ENCODE measurements at places on chromosomes 11 and 22.

DNA sequence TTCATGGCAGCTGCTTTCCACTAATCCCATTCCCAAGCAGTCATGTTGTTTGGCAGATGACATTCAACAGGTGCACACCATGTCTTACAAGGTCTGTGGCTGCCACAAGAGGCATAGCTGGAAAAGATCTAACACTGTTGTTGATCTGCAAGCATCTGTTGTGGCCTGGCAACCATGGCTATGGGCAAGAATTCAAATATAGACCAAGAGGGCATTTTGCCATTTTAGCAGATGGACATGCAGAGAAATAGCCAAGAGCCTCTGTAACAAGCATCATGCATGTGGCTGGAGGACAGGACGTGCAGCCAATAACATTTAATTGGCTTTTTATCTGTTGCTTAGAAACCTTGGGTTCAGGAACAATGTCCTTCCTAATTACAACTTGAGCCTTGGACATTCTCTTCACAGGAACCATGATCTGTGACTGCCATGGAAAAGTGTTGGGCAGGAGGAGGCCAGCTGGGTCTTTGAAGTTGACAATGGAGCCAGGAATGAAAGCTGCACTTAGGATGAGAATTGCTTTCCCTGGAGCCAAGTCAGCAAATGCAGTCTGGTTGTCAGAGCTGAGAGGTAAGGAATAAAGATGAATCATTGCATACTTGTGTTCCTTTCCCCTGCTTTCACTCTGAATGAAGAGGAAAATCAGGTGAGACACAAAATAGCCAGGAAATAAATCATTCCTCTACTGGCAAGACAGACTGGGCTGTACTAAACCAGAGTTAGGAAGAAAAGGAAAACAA is 113.6 kb upstream of the ANO5 start:
- no peak for DNase-seq

DNA sequence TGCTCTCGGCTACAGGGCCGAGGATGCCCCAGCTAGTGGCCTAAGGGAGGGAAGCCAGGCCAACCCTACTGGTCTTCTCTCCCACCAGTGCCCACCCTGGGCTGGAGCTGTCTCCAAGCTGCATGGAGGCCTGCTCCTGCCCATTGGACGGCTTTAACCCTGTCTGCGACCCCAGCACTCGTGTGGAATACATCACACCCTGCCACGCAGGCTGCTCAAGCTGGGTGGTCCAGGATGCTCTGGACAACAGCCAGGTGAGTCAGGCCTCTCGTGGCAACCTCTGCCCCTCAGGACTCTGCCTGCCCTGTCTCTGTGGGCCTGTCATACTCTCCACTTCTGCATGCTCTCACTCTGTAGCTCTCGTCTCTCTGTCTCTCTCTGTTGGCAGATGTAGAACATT is 44.1 kb upstream of the TPBGL start:
- no peak for DNase-seq

- DNase-seq = no peak
Measured at GRCh38 chr11:31764261-31764660, 46.9 kb downstream of the PAX6 start.

DNA sequence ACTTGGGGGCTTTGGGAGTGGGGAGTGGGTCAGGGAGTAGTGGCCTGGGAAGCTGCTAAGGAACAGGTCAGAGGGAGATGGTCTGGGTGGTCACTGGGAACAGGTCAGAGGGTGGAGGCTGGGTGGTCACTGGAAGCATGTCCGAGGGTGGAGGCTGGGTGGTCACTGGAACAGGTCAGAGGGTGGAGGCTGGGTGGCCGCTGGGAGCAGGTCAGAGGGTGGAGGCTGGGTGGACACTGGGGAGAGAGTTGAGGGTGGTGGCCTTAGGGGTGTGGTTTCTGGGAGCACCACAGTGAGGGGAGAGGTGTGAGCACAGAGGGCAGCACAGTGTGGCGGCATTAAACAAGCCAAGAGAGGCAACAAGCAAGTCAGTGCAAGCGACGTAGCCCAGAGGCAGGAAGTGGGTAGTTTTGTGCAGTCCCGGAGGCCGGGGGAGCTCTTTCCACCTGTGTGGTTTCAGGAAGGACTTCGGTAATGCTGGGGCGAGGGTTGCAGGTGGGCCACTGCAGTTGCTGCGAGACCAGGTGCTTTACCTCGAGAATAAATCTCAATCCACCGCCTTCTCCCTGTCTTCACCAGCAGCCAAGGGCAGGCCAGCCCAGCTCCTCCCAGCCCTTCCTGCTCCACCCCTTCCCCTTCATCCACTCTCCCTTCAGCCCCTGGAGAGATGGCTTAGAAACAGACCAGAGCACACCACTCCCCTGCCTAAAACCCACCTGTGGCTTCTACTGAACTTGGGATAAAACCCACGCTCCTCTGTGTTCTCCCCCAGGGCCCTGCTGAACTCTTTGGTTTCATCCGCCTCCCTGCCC is 3.2 kb upstream of the CACNA1I start:
- no peak for DNase-seq

- DNase-seq = peak; percentile 85
Measured at GRCh38 chr11:114059984-114060391, 477 bp downstream of the ZBTB16 start.

GRCh38 chr11:18253778-18254338 is 5.4 kb upstream of the SAA2 start:
- DNase-seq = no peak

DNA sequence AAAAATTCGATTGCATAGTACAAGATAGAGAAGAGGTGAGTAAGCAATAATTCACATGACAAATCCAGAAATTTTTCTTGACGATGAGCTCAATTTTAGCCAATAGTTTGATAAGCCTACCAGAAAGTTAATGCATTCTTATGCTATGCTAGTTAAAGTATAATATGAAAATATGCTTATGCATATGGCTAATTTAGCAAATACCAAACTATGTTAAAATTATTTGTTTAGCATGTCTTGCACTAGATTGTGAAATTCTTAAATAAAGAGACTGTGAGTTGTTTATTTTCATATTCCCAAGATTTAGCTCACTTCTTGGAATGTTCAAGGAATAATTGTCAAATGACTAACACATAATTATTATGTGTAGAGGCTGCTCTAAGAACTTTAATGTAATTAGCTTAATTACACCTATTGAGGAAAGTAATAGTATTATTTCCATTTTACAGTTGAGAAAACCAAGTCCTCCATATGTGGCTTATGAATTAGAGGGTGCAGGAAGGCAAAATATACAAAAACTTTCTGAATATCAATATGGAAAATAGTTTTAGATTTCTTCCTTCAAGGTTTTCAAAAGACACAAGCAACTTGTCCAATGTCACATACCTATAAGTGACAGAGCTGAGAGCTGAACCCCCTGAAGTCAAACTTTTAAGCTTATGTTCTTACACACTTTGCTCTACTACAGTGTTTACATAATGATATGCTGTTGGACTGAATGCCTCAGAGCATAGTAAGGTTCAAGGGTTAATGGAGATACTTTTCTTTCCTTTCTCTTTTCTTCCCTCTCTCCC is 45.9 kb upstream of the ARHGAP20 start:
- no peak for DNase-seq

- no peak for DNase-seq
Measured at GRCh38 chr11:12185914-12186313, 75.5 kb downstream of the MICAL2 start.

GRCh38 chr11:19646921-19647320 is 65.7 kb upstream of the NAV2 start:
- DNase-seq = no peak

GRCh38 chr11:11391169-11391568 is 38.1 kb upstream of the CSNK2A3 start:
- no peak for DNase-seq

DNA sequence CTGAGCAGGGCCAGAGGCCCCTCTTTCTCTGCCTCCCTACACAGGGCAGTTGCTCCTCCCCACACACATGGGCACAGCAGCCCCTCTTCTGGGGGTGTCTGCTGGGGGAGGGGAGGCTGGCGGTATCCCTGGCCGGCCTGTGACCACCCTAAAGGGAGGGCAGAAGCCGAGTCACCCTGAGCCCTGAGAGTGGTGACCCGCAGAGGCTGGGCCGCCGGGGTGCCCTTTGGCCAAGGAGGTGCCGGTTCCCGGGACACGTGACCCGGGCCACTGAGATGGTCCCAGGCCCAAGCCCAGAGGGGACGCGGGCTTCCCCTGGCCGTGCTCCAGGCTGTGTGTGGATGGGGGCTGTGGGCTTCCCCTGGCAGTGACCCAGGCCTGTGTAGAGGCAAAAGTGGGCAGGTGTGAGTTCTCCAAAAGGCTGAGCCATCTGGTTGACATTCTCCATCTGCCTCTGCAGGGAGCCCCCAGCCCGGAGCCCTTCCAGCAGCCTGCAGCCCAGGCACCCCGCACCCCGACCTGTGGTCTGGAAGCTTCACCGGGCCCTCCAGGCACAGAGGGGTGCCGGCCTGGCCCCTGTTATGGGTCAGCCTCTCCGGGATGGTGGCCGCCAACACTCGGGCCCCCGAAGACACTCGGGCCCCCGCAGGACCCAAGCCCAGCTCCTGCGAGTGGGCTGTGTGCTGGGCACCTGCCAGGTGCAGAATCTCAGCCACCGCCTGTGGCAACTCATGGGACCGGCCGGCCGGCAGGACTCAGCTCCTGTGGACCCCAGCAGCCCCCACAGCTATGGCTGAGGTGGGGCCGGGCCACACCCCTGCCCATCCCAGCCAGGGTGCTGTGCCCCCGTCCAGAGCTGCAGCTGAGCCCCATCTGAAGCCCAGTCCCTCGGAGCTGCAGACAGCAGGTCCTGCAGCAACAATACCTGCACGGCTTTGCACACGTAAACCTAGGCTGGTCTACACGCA is 1.0 kb downstream of the ADM2 start:
- DNase-seq = no peak

DNA sequence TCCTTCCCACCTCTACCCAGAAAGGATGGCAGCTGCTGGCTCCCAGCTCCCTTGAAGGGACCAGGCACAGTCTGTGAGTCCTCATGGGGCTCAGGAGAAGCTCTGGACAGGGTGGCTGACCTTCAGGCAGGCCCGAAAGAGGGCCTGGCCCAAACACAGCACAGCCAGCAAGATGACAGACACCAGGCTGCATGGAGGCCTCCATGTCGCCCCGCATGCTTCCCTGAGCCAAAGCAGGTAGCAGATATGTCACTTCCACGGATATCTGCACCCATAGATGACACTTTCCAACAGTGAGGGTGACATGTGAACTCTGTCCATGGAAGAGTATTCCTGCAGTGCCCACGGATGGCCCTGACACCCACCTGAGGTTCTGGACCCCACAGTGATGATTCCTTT is 18.4 kb downstream of the EIF1AD start:
- peak; percentile 58 for DNase-seq

- peak; percentile 89 for DNase-seq
Measured at GRCh38 chr11:57527056-57527631, 3.4 kb downstream of the TIMM10 start.

GRCh38 chr22:26461188-26461810 is 22.3 kb downstream of the HPS4 start:
- no peak for DNase-seq

DNA sequence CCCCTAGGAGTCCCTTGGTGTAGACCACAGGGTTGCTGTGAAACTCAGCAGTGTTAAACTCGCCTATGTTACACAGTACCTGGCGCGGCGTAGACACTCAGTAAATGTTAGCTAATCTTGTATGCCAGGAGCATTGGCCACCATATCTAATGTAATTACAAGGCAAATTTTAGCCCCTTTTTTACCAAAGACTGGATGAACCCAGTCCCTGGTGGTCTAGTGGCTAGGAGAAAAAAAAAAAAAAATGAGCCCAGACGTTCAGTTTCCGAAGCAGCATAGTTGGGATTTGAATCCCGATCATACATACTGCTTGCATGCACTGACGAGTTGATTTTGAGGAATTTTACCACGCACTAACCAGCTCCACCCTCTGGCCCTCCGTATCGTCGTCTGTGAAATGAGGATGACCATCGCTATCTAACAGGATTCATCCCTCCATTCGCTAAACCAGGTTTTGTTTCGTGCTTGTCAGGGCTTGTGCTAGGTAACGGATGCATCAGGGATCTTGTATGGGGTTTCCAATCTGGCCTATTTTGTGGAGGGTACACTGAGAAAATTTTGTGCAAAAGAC is 688 bp downstream of the PTS start:
- no peak for DNase-seq
